Right lobe of liver (tissue), 6 donors: ENCODE measurements at places on chromosomes 1 and 21.

DNA sequence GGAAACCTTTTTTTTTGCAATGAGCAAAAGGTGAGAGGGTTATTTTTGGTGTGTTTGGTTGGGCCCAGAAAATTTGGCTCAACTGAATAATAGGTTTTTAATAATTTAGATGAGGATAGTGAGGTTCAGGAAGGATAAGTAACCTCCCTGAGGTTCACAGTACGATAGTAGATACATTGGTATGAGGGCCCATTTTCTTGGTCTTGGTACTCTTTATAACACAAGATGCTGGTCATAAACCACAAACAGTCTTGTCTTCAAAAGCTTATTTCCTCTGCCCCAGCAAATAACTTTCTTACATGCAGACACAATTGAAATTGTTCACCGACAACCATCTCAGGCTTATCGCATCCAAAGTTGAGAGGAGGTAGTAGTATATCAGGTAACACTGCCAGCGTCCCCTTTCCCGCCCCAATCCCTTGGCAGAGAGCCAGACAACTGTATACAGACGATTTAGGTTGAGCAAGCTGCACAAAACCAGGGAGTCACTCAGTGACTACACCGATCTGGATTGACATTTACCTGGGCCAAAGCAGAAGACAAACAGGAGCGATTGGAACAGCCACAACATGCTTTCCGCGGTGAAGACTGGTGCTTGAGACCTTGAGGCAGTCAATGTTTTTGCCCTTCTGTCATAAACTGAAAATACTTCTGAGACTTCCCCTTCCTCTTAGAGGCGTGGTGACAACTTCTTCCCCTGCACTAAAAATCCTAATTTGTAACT, at the start of gene SLAMF6:
SLAMF6 (minus strand) TSS at position 634 of the 724 bp plus-strand sequence; CDS start at position 571, 63 bp downstream.
- no peak for DNase-seq

DNA sequence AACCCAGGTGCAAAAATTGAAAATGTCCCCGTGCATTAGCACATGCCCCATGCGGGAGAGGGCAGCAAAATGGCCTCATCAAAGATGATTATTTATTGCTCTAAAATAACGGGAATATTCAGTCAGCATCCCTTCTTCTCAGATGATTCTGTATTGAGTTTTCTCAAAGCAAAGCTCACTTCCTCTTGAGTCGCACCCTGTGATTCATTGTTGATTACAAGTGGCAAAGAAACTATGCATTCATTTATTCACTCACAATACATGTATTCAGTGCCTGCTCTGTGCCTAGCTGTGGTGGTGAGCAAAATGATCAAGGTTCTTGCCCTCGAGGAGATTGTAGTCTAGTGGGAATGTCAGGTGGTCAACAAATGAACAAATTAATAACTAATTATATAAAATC, 226.0 kb upstream of the KAZN start:
- DNase-seq = no peak

DNA sequence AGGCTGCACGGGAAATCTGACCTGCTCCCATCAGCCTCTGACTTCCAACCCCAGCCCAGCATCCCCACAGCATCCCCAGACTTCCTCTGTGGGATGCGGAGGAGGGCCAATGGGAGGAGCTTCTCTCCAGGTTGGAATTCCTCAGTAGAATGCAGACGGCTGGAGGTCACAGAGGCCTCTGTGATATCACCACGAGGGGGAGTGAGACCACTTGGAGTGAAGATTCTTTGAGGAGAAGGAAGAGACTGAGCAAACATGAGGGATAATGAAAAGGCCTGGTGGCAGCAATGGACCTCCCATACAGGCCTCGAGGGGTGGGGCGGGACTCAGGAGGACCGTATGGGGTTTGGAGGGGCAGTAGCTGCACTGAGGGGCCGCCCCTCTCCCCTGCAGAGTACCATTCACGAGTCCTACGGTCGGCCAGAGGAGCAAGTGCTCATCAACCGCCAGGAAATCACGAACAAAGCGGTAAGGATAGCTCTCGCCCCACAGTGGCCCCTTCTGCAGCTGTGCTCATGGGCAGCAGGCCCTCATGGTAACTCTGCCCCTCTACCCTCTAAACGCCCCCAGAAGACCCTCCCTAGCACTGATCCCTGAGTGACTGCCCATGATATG, at the start of gene CATSPER4:
CATSPER4 (plus strand) TSS at position 230 of the 615 bp plus-strand sequence; CDS start at position 256, 26 bp downstream.
- no peak for DNase-seq

DNA sequence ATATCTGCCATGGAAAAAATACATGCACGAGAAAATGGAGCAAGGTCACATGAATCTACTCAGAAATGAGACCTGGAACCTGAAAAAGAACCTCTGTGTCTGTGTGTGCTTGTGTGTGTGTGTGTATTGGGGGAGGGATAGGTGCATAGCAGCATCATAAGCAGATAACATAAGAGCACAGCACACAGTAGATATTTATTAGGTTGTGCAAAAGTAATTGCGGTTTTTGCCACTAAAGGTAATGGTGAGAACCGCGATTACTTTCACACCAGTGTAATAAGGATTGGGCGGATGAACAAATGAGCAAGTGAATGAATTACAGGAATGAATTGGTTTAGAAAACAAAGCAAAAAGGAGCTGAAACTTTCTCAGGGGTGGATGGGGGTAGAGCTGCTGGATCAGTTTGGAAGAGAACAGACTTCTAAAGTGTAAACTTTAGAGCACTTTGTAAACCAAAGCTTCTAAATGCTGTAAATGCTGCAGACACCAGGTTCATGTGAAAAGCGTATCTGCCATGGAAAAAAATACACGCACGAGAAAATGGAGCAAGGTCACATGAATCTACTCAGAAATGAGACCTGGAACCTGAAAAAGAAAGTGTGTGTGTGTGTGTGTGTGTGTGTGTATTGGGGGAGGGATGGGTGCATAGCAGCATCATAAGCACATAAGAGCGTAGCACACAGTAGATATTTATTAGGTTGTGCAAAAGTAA, 156.9 kb downstream of the TOMM20 start:
- DNase-seq = no peak

GRCh38 chr1:36829961-36830360, 204.4 kb downstream of the GRIK3 start:
- DNase-seq = no peak

- DNase-seq = peak; percentile 67
Measured at GRCh38 chr1:161215076-161215475, at the start of gene FCER1G. Gene FCER1G (plus strand): TSS chr1:161215295. CDS start chr1:161215322, 27 bp downstream.

GRCh38 chr1:91026320-91026719, 4.5 kb upstream of the ZNF644 start:
- DNase-seq = no peak

GRCh38 chr21:44503901-44504399, 36.0 kb downstream of the KRTAP10-1 start:
- DNase-seq = peak; percentile 55

DNA sequence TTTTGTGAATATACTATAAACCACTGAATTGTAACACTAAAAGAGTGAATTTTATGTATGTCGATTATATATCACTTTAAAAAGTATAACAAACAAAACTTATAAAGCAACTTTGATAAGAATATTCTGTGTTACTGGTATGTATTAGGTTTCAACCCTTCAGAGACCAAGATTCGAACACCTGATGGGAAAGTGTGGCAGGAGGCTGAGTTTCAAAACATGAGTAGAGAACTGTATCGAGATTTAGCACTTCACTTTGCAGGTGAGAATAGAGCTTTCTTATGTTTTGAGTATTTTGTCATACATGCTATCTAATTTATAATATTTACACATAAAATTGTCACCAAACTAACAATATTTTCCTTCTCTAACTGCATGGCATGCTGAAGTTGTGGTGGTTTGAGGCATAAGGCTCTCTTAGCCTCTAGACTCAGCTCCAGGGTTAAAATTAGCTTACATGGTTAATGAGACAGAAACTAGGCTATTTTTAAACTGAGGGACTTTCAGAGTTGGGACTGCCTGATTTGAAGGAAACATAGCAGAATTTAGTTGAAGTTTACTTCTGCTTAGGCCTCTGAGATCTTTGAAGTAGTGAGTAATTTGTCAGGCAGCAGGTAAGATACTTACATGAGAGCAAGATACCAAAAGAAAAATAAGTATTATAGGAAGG, 48.6 kb downstream of the CEP350 start:
- no peak for DNase-seq

DNA sequence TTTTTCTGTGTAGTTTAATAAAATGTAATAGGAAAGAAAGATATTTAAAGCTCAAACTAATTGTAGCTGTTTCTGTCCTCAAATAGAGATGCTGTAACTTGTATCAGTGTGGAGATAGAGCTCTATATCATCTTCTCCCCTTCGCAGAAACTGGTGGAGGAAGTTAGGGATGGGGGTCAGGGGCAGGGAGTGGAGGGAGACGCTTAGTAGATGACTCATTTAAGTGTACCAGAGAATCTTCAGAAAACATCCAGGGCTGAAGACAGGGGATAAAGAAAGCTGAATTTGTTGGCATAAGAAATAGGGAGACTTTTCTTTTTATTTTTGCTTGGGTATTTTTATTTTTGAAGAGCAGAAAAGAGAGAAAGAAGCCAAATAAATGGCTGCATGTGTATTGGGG, 282.6 kb upstream of the DPYD start:
- no peak for DNase-seq

GRCh38 chr21:31623664-31624063, 35.8 kb upstream of the SOD1 start:
- no peak for DNase-seq

DNA sequence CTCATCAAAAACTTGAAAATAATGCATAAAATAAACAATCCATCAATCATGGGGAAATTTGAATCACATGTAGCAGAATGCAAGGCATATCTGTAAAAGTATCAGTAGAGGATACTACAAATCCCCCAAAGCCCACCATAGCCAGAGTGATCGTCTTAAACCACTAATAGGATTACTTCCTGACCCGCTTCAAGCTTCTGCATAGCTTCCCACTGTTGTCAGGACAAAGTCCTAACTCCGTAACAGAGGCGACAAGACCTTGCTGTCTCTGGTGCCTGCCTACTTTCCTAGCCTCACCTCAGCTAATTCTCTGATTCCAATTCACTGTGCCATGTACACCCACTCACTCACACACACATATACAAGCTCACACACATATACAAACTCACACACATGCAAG, 161.2 kb upstream of the NFIA start:
- no peak for DNase-seq

- no peak for DNase-seq
Measured at GRCh38 chr1:110872366-110872744, 593 bp upstream of the CD53 start.

- DNase-seq = no peak
Measured at GRCh38 chr1:169288011-169288414, 79.6 kb downstream of the NME7 start.

DNA sequence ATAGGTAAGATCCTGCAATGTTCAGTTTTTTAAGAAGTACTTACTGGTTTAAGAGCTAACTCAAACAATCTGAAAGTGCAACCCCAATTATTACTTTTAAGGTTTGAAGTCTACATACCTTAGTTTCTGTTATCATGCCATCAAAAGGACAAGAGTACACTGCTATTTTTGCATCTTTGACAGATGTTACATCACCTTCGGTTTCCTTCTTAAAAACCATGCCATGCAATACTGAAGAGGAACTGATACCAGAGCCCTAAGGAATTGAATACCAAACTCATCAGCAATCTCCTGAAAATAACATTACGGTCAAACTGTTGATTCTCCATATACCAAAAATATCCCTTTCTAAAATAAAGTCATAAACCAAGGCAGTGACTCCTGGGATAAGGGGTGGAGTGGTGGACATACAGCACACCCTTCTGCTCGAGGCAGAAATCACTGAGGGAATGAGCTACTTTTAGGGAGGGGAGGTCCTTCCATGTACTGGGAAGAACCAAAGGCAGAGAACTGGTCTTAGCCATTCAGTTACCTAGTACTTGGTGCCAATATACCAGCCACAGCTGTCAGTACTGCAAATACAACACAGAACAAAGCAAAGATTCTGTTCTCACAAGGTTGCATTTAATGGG, 8.5 kb downstream of the CCT8 start:
- no peak for DNase-seq

DNA sequence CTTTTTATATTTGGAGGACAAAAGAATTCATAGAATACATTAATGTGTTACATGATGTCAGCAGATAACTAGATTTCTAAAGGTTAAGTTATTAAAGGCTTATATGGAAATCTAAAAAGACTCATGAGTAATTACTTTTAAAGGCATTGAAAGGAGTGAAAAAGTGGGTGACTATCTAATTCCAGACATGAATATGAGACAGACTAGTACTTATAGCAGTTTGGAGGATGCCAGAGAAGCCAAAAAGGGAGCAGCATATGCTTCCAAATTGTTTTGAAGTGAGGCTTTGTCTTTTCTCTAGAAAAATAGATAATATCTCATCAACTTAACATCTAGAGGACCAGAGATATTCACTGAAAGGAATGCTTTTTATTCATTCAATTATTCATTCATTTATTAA, 275.5 kb upstream of the CACYBP start:
- no peak for DNase-seq

DNA sequence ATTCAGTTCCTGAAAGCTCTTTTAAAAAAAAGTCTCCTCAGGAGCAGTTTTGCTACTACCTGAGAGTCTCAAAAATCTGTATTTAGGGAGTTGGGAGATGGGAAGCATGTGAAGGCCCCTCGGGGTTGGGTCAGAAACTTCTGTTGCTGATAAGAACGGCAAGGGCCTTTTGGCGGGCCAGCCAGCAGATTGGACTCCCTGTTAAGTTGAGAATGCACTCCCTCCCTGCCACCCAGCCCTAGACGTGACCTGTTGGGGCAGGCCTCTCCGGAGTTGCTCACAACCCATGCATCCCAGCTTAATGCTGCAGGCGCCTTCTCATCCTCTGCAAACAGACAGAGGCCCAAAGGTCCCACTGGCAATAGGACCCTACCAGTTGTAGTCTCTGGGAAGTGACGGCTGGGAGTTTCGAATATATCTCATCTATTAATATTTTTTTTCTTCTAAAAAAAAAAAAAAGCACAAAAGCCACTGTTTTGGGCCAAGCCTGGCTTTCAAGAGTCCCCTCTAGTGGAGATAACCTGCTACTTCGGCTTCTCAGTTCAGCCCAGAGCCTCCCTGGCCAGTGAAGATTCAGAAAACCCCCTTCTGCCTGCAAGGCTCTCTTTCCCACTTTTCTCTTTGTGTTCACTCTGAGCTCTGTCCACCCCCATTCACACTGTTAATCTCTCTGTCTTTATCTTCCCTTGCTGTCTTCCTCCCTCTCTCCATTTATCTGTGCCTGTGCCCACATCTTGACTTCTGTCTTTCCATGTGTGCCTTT, 5.3 kb downstream of the PLXNA2 start:
- peak; percentile 44 for DNase-seq

DNA sequence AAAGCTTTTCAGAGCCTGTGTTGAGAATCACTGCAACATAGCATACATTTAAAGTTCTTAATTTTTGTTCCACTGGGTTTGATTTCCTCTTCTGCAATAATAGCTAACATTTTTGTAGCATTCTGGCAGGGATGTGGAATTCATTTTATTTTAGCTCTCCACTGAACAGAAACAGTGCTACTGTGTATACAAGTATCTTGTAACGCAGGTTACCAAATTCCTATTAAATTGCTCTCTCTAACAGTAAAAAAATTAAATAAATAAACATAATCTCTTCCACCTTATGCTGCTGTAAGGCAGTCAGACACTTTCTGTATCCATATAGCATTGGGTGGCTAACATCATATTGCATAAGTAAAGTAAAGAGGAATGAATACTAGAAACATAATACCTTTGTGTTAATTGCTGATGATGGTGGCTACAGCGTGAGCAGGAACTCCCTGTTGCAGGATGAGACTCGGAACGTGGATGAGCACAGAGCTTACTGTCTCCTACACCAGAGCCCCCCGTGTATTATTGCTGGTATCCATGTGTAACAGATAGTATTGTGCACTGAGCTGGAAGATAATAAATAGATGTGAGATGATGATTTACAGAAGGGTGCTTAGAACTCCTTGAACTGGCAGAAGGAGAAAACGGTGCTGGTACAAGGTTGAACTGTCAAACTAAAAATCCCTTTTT, 276.9 kb upstream of the SNX7 start:
- no peak for DNase-seq
